Kidney (tissue), 22 donors: ENCODE measurements at places on chromosomes 1 and 21. TPM values are rescaled to one million over a fixed set of nuclear protein-coding genes. Genes with fewer than 3 reads are reported as not detected.

DNA sequence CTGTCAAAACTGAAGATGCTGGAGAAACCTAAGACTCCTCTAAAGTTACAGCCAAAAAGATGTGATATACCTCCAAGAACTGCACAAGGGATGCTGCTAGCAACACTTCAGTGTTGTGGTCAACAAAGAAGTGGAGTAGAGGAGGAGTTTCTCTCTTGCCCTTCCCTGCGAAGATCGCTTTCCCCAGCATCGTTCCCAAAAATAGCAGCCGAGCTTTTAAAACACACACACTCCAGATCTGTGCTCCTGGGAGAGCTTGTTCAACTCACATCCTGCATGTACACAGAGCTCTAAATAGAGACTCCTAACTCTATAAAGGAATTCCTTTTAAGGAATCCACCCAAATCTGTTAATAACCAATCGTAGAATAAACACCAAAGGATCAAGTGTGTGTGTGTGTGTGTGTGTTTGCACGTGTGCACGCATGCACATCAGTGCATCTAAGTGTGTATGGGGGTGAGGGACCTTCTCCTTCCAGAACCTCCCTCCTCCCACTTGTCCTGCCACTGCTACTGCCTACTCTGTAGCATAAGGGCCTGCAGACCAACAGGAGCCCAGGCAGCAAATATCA is 58.5 kb downstream of the PSMG1 start:
- H3K36me3 ChIP-seq = no peaks in the 10 kb centered on the region
- H3K4me3 ChIP-seq = no peak overlapping the region
- H3K4me1 ChIP-seq = peaks cover 4% of the 10 kb centered on the region
- DNase-seq = no peak
- no peak overlapping the region for H3K27ac ChIP-seq

DNA sequence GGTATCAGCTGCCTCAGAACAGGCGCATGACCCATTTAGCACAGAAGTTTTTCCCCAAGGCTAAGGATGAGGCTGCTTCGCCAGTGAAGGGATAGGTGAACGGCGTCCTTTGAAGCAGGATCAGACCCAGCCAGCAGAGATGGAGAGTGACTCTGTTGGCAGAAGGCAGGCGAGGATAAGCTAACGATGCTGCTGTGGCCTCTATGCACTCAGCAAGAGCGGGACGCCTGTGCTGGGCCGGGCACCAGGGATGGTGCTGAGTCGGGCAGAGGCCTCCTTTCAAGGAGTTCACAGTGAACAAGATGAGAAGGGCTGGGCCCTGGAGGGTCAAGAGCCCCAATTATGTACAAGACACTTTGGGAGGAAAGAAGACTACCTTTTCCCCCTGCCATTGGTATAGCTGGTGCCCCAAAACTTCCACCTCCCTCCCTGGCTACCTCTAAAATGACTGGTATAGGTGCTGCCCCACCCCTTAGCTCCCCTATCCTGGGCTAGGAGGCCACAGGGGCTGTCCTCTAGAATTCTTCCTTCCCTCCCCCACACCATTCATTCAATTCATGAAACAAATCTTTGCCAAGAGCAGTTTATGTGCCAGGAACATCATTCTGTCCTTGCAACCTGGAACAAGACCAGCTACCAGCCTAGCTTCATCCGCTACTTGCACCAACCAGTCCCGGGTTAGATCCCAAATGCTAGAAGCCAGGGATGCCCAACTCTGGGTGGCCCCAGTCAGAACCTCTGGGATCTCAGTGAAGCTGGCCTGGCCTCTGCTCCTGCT is 7.5 kb downstream of the XKR8 start:
- DNase-seq = no peak
- no peaks in the 10 kb centered on the region for H3K36me3 ChIP-seq
- H3K27me3 ChIP-seq = no peaks in the 10 kb centered on the region
- no peak overlapping the region for H3K27ac ChIP-seq

- peaks cover 59% of the 10 kb centered on the region for H3K36me3 ChIP-seq
- H3K4me3 ChIP-seq = no peak overlapping the region
- no peaks in the 10 kb centered on the region for H3K4me1 ChIP-seq
- DNase-seq = no peak
- H3K27ac ChIP-seq = no peak overlapping the region
Observed at GRCh38 chr21:37507716-37508115, 141.1 kb downstream of the DYRK1A start.

GRCh38 chr1:244065063-244065793 is 14.1 kb downstream of the ZBTB18 start:
- H3K4me1 ChIP-seq = peaks cover 5% of the 10 kb centered on the region
- H3K27me3 ChIP-seq = peaks cover 2% of the 10 kb centered on the region
- H3K27ac ChIP-seq = no peak overlapping the region

GRCh38 chr1:88873737-88874349 is 17.5 kb downstream of the GTF2B start:
- H3K4me3 ChIP-seq = no peak overlapping the region
- no peaks in the 10 kb centered on the region for H3K36me3 ChIP-seq
- H3K4me1 ChIP-seq = no peaks in the 10 kb centered on the region
- H3K27me3 ChIP-seq = no peaks in the 10 kb centered on the region

GRCh38 chr21:17753736-17754135 is 65.4 kb downstream of the C21orf91 start:
- no peaks in the 10 kb centered on the region for H3K4me1 ChIP-seq
- H3K4me3 ChIP-seq = no peak overlapping the region
- H3K36me3 ChIP-seq = no peaks in the 10 kb centered on the region

Gene FCRL4
- polyA plus RNA-seq = not detected

Gene ZNF648
- polyA plus RNA-seq = not detected

Gene XCL1
- not detected for polyA plus RNA-seq

Gene EXO1
- not detected for polyA plus RNA-seq
